ENCODE measurements at places on chromosomes 13 and 19.
A peak's percentile ranks its signal among the peaks of the same experiment; 100 is the strongest.

GRCh38 chr13:107883561-107884175 lies 331.7 kb downstream of the LIG4 start:
- no peak for DNase-seq

DNA sequence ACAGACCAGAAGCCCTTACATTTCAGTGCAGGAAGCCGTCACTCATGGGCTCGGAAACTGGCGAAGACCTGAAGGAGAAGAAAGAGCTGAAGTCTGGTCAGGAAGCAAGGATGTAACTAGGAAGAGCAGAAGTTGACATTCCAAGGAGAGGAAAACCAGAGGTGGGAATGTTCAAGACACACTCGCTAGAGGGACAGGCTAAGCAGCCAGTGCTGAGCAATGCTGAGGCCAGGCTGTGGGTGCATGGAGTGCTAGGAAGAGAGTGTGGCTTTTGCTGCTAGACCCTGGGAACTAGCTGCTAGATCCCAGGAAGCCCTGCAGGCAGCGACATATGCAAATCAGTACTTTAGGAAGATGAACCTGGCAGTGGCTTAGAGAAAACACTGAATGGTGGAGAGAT lies 12.1 kb upstream of the URAD start:
- DNase-seq: no peak

DNA sequence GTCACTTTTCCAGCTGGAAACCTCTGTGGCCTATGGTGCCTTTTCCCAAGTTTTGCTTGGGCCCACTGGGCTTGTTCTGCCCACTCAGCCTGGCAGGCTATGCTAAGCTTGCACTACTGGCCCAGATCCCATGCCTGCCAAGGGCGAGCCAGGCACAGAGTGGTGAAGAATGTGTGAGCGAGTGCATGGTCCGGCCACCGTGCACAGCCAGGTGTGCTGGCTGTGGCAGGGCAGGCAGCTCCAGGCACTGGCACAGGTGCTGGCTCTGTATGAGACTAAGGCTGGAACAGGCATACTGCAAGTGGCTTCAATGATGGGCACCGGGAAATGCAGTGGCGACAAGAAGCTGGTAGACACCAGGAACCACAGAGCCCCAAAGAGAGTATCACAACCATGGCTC lies 50.1 kb upstream of the MAB21L1 start:
- DNase-seq: no peak

DNA sequence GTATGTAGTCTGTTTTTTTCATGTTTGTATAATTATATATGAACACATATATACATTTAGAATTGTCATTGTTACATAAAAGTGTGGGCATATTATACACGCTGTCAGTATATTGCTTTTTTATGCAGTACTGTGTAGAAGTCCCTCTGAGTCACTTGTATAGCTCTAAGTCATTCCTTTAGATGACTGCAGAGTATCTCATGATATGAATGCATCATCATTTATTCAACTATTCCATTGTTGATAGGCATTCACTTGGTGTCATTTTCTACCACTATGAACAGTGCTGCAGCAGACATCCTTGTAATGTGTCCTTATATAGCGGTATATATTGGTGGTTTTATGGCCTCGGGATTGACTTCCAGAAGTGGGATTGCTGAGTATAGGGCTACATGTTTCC lies 15.3 kb downstream of the RFXAP start:
- no peak for DNase-seq

DNA sequence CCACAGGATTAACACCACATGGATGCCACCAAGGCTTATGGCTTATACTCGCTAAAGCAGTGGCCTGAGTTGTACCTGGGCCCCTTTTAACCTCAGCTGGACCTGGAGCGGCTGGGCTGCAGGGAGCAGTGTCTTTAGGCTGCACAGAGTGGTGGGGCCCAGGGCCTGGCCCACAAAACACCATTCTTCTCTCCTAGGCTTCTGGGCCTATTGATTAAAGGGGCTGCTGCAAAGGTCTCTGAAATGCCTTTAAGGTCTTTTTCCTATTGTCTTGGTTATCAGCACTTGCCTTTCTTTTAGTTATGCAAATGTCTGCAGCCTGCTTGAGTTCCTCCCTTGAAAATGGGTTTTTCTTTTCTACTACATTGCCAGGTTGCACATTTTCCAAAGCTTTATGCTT lies 973.9 kb upstream of the PRR20A start:
- no peak for DNase-seq

DNA sequence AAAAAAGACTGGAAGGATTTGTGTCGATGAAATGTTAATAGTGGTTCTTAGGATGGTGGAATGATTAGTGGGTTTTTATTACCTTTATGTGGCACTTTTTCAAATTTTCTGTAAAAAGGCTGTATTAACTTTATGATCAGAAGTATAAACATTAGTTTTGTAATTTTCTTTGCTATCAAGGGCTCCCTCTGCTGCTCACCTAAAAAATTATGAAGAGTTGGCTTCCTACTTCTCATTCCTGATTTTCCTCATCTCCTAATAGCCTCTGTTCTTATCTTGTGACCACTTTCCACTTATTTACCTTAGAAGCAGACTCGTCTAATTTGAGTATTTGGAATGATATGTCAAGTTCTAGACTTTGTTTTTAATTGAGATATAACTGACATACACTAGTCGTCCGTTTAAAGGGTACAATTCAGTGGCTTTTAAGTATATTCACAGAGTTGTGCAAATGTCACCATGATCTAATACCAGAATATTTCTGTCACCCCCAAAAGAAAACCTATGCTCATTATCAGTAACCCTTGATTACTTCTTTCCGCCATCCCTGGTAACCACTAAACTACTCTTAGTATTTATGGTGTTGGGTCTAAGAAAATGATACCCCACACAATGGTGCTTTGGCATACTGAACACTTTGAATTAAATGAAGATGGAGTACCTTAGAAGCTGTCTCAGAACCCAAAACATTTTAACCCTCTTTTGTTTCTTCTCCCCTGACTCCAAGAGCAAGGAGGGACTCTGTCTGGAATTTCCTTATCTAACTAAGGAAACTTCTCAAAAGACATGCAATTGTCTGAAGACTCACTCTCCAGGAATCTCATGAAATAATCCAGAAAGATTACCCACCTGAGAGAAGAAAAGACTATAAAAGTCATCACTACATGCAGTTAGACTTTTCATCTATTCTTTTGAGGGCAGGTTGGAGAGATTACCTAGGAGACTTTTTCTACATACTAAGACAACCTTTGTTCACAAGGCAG lies 311.3 kb downstream of the DLEU7 start:
- DNase-seq: no peak

- DNase-seq: peak; percentile 16
Observed at GRCh38 chr19:6811906-6812305, 39.4 kb downstream of the VAV1 start.

DNA sequence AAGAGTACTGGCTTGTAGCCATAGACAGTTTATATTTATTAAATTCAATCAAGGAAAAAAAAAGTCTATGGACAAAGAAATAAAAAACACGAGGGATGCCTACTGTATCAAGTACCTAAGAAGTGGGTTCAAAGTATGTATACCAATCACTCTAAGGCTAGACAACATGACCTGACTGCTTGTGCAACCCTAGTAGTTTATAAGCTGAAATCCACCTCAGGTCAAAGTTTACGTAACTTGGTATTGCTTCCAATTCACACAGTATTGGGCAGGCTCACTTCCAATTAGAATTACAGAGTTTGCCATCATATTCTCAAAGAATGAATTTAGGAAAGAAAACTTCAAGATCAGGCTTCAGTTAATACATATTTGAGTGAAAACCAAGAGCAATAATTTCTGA lies 657.8 kb downstream of the DACH1 start:
- no peak for DNase-seq

- DNase-seq: no peak
Observed at GRCh38 chr13:72692884-72693514, 34.4 kb downstream of the MZT1 start.

DNA sequence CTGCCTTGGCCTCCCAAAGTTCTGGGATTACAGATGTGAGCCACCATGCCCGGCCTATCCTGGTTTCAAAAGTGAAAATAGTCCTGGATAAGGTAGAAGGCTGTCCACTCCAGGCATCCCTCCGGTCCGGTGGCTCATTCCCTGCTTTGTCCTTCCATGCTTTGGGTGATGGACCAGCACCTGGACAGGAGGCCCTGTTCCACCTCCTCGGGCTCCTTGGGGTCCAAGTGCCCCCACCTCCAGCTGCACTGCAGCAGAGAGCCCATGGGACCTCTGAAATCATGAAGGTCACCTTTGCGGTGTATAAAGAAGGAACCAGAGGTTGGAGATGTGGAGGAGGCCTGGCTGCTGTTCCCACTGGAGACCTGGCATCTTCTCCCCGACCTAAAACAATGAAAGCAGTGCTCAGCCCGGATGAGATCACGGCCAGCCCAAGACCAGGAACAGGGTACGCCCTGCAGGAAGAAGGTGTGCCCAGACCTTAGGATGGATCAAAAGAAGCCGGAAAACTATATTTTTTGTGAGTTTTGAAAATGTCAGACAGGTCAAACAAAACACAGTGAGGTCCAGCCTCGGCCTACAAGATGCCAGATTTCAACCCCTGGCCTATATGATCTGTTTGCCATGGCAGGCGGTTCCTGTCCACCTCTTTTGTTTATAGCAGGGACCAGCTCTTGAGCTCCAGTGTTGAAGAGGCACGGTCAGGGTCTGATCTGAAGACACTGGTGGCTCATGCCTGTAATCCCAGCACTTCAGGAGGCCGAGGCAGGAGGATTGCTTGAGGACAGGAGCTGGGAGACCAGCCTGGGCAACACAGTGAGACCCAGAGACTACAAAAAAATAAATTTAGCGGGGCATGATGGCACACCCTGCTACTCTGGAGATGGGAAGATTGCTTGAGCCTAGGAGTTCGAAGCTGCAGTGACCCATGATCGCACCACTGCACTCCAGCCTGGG lies 5.8 kb downstream of the LSR start:
- DNase-seq: no peak

GRCh38 chr13:85095418-85096272 lies 703.6 kb downstream of the SLITRK6 start:
- no peak for DNase-seq
